NCI-H1092 treated with DMSO at 0.1 percent for 48 hours (cell line): ENCODE measurements at places on chromosomes 2 and 18.

- DNase-seq, result peak; percentile 70
Measured at GRCh38 chr18:52670896-52671295, 330.9 kb downstream of the DCC start.

GRCh38 chr2:144596073-144596871 is 76.4 kb upstream of the ZEB2 start:
- no peak for DNase-seq

DNA sequence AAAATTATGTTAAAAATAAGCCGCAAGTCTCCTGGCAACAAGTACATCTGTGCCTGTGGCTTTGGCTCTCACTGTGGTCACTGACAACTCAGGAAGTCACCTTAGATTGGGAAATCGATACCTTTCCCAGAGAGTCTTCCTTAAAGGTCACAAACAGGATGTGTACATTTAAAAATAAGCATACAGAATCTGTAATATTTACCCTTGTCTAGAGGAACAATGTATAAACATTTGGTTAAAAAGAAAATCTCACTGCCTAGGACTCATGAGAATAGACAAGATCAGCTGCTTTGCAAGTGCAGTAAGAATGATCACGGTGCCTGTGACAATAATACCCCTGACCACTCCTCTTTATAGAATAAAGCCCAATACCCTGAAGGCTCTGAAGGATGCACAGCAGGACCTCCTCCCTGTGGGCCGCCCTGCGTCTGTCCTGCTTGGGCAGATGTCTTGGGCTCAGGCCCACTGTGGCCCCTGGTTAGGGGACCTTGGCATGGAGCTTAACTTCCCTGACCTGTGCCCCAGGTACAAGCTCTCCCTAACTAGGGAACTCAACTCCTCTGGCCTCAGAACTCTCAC is 98.0 kb upstream of the MGAT4A start:
- no peak for DNase-seq

GRCh38 chr2:3729786-3730185 is 26.4 kb downstream of the DCDC2C start:
- DNase-seq, result no peak

DNA sequence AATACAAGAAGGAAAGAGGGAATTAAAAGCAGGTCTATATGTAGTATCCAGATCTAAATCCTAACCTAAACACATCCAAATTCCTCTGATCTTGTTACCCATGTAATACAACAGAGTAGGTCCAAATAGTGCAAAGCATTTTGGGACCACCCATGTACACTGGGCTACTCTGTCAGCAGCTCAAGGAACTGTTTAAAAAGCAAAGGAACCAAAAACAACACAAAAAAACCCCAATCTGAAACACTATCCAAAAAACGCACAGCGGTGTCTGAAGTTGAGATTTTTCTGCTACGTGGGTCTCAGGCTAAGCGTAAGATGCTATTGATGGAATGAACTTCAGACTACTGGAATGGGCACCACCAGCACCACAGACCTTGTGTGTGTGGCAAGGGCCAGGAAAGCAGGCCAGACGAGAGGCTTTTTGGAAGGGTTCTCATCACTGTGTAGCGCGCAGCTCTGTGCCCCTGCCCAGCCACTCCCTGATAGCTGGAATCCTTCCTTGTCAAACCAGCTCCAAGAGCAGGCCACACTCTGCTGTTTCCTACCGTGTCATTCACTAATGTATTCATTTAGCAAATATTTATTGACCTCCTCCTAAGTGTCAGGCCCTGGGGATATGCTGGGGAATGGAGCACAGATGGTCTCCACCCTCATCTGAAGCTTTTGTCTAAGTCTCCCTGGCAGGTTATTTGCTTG is 101.4 kb downstream of the COLEC12 start:
- DNase-seq, result no peak

DNA sequence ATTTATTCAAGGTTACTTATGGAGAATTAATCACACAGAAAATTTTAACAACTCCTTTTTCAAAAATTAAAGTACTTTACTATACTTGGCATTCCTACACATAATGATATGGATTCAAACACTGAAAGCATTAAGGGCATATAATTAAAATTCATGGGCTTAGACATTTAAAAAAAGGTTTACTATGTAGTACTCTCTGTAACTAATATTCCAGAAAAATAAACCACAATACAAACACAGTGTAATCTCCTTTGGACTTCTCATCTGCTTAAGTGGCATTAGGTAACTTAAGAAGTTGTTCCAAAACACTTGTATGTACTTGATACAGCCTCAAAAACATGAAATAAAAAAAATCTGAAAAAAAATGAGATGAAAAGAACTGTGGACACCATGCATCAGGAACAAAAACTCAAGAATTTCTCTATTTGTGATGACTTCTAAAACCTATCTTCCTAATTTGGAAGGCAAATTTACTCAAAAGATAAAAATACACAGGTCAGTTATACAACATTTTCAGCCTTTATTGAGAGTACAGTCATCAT is 21.0 kb downstream of the C1D start:
- no peak for DNase-seq

DNA sequence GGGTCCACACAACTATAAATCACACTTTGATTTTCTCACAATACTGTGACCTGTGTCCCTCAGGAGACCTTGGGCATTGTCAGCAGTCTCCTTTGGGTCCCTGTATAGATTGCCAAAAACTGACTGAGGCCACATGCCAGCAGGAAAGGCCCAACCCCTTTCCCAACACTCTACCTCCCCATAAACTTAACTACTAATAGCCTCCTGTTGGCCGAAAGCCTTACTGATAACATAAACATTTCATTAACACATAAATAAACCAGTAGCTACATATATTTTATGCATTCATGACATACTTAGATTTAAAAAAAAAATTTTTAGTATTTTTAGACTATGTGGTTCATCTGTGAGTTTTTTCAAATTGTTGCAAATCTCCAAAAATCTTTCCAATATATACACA is 153.5 kb downstream of the ARL4C start:
- no peak for DNase-seq

- DNase-seq, result no peak
Measured at GRCh38 chr2:219123356-219124135, 37.1 kb downstream of the NHEJ1 start.

DNA sequence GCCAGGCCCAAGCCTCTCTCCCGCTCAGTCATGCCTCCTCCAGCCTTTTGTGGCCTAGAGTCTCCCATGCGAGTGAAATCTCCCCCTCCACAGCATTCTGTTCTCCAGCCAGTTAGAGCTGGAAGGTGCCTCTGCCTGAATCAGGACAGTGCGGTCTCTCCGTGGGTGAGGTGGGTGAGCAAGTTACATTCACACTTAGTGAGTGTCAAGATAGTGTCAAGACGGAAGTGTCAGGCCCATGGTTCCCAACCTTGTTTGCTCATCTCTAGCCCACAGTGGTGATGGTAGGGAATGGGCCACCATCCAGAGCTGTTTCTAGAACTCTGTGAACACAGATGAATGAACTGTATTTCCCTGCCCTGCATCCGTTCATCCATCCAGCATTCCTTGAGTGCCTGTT is 59.5 kb downstream of the LPIN1 start:
- no peak for DNase-seq

DNA sequence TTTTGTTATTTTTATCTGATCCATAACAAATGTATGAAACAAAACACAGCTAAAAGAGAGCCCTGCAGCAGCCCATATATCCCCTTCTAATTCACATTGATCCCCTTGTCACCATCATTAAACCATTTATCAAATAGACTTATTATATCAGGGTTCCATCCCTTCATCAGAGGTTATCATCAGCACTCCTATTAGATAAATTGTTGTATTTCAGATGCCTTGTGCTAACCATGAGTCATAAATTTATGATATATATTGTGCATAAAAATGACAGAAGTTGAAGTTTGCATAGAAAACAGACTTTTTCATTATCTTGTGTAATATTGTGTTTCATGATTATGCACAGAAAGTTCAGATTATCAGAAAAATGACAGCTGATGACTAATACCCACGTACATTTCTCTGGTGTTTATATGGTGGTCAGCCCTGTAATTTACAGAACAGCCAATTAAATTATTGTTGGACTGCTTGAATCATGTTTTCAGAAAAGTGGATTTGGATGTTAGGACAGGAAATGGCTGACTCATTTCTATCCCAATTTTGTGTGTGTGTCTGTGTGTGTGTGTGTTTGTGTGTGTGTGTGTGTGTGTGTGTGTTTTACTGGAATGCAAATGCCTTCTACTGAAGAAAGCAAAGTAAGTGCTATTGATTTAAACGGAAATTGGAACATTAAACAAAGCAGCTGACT is 80.9 kb downstream of the PPP1R1C start:
- no peak for DNase-seq

DNA sequence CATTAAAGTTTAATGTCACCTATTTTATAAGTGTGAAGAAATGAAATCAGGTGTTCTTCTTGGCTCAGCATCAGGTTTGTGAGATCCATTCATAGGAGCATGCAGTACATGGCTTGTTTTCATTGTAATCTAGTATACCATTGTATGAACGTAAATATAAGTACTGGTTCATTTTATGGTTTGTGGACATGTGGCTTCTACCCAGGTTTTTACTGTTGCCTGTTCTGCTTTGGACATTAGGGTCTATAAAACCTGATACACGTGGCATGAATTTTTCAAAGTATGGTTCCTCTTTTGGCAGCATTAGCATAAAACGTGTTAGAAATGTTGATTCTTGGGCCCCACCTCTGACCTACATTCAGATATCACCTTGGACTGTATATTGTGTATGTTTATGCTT is 175.5 kb downstream of the PRPF40A start:
- no peak for DNase-seq
